ENCODE measurements at places on chromosomes 4 and X.

DNA sequence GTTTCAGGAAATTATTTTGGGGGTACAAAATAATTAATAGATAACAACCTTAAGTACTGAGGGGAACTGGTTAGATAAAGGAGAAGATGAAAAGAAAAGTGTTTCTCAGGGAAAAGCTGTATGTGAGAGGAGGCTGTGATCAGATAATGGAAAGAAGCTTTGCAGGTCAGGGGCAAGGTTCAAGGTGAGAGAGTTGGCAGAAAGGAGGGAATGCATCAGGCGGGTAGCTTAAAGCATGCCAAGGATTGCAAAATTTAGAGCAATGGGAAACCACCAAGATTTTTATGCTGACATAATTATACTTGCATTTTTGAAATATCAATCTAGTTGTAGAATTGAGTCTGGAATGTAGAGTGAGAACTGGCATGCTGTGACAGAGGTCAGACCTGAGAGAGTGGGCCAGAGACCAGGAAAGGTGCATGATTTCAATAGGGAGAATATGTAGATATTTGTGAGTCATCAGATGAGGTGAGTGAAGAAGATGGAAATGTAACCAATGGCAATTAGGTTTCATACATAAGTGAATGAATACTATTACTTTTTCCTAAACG is 508.7 kb downstream of the TRIML1 start:
- DNase-seq, result no peak

DNA sequence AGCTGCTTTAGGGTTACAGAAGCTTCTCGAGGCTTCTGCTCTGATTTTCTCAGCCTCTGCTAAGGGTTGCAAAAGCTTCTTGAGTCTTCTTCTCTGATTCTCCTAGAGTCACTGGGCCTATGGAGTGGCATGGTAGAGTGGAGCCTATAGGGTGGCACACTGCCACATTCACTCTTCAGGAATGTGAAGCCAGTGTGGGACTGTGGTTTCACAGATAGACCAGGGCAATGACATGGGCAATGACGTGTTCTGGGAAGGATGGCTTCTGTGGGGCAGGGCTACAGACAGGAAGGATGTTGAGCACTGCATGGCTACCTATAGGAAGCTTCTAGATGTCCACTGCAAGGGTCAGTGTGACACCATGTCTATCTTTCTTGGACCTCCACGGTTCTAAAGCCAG is 11.0 kb upstream of the MAMLD1 start:
- no peak for DNase-seq

GRCh38 chrX:96619588-96619987 is 65.1 kb upstream of the DIAPH2 start:
- no peak for DNase-seq

DNA sequence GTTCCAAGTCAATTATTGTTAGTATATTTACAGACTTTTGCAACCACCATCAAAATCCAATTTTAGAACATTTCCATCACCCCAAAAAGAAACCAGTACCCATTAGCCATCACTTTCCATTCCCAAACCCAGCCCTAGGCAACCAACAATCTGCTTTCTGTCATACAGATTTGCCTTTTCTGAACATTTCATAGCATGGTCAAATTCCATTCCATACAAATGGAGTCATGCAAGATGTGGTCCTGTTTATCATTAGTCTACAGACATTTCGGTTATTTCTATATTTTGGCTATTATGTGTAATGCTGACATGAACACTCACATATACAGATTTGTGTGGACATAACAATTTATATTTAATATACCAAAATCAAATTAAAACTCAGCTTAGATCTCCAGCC is 508.7 kb downstream of the ZNF674 start:
- no peak for DNase-seq

- DNase-seq, result no peak
Observed at GRCh38 chr4:67700116-67700737, 728 bp downstream of the UBA6 start.

DNA sequence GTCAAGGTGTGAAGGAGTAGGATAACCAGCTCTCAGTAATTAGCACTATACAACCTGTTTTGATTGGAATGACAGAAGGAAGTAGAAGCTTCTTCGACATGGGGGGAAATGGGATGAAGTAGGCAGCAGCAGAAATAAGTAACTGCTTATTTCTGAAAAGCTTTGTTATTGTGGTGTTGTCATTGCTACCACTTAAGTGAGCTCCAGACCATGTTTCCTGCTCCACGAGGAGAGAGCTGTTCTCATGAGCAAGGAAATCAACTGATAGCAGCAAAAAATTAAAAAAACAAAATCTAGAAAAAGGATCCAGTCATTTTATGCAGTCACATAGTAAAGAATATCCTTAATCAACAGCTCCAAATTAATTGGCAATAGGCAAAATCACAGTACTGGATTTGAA is 106.1 kb upstream of the TLL1 start:
- no peak for DNase-seq

- DNase-seq, result no peak
Observed at GRCh38 chrX:110992611-110993010, 103.4 kb upstream of the PAK3 start.

GRCh38 chrX:34927866-34928265 is 14.7 kb upstream of the FAM47B start:
- DNase-seq, result no peak

GRCh38 chr4:188779581-188779980 is 640.3 kb downstream of the TRIML1 start:
- DNase-seq, result no peak

GRCh38 chrX:138690591-138690990 is 20.9 kb downstream of the FGF13 start:
- DNase-seq, result no peak

GRCh38 chr4:24862073-24862751 is 50.6 kb downstream of the CCDC149 start:
- DNase-seq, result peak; percentile 41

GRCh38 chrX:98459669-98460068 is 1576.0 kb downstream of the RPA4 start:
- no peak for DNase-seq

DNA sequence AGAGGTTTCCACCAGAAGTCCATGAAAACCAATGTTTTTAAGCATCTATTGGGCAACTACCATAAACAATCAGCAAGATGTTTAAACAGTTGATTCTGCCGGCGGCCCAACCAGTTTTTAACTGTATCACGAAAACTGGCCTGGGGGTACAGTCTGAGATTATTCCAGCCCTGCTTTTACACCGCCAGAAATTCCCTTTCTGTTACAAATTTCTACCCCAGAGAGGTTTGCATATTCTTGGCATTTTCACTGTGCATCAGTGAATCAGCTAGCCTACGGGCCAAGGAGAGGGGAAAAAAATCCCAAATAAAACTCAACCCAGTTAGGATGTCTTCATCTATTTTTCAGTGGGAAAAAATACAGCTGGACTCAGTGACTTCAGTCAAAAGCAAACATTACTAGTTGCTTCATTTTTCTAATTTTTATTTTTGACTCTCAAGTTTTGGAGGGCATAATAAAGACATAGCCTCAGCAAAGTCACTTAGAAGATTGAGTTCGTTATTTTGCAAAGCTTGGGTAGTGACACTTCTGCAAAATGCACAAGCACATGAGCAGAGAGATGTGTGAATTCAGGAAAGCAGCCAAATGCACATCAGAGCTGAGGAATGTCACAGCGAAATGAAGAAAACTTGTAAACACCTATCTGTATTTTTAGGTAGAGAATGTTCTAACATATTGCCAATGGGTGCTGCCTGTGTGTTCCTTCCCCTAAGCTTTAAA is 167.8 kb upstream of the GK2 start:
- no peak for DNase-seq

DNA sequence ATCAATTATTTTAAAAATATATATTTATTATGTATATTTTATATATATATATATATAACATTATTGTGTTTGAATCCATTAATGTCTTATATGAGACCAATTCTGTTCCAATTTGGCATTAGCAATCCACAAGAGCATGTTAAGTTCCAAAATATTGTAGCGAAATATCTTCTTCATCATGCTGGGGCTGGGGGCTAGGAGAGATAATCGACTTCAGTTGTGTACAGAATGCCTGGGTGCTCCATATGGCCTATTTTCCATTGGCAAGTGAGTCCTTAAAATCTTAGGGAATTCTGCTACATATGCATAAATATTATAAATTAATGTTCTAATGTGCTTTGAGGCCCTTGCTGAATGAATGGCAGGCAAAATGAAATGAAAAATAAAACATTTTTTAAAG is 117.7 kb downstream of the PCDH7 start:
- no peak for DNase-seq

GRCh38 chr4:168269896-168270295 is 48.7 kb downstream of the DDX60 start:
- DNase-seq, result no peak

DNA sequence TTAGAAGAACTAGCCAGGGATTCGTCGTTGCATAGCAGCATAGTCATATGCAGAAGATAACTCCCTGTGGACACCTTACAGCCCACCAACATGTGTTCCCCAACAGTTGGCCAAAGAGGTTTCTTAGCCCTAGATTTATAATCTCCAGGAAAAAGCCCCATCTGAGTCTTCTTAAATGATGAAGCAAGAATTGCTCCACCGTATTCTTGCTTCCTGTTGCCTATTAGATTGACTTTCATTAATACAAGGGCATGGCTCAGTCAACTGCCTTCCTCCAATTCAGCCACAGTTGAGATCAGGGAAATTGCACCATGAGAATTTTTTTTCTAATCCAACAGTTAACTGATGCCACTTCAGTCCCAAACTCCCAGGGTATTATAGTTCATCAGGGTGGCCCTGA is 5.2 kb upstream of the AFF2 start:
- DNase-seq, result no peak

GRCh38 chr4:62517716-62518115 is 1317.6 kb downstream of the ADGRL3 start:
- no peak for DNase-seq

DNA sequence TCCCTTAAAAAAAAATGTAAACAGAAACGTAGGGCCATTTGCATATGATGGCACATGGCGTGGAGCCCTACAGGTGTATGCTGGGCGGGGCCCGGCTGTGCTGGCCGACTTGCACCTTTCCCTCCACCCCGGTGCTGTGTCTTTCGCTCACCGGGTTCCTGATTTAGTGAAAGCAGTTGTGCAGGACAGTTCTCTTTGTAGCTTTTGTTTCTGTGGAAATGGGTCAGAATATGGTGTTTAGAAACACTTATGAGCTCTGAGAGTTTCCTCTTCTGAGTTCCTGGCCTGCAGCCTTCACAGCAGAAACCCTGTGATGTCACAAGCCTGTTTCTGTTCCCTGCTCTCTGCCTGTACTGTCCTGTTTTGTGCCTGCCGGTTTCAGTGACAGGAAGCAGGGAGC is 22.5 kb upstream of the MSANTD1 start:
- no peak for DNase-seq

GRCh38 chr4:157792716-157793115 is 380.1 kb downstream of the GASK1B start:
- no peak for DNase-seq

DNA sequence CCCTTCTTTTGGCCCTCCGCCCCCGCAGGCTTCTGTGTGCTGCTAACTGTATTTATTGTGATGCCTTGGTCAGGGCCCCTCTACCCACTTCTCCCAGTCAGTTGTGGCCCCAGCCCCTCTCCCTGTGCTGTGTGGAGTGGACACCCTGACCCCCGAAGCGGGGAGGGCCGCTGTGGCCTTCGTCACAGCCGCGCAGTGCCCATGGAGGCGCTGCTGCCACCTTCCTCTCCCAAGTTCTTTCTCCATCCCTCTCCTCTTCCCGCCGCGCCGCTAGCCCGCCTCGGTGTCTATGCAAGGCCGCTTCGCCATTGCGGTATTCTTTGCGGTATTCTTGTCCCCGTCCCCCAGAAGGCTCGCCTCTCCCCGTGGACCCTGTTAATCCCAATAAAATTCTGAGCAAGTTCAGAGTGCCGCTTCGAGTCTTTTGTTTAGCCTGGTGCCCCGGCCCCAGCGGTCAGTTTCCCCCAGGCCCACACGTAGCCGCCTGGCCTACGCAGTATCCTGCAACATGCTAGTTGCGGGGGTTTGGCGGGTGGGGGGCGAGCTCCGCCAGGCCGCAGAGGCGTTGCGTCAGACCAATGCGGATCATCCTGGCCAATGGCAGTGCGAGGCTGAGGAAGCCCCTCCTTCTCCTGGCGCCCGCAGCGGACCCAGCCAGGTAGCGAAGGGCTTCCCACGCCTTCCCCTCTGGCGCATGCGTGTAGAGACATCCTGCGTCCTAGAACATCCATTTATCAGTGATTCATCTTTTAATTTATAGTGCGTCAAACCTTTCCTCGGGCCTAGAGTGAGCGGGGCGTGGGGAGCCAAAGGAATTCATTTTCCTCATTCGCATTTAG is 5.6 kb upstream of the KANTR start:
- DNase-seq, result peak; percentile 85

GRCh38 chr4:41722181-41722580 is 26.3 kb downstream of the PHOX2B start:
- DNase-seq, result no peak

- DNase-seq, result no peak
Observed at GRCh38 chr4:14743601-14744000, 258.7 kb upstream of the CPEB2 start.

GRCh38 chrX:12770440-12770839 is 20.8 kb upstream of the PRPS2 start:
- DNase-seq, result no peak

GRCh38 chr4:44791831-44792230 is 65.5 kb upstream of the GNPDA2 start:
- no peak for DNase-seq

DNA sequence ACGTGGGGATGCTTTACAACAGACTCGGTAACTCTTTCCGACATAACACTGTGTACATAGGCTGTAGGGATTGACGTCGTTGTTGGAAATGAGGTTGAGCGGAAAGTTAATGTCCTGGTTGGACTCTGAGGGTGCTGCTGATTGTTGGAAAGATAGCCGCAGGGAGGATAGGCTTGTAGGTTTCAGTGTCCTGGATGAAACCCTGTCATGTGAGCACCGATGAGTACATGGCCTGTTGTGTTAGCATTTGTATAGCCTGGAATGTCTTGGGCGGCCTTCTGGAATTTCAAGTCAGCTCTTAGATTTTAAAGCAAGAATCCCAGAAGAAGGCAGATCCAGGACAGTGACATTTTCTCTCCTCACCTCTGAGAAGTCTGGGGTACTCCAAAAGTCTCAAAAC is 63.3 kb downstream of the TBC1D14 start:
- DNase-seq, result no peak

DNA sequence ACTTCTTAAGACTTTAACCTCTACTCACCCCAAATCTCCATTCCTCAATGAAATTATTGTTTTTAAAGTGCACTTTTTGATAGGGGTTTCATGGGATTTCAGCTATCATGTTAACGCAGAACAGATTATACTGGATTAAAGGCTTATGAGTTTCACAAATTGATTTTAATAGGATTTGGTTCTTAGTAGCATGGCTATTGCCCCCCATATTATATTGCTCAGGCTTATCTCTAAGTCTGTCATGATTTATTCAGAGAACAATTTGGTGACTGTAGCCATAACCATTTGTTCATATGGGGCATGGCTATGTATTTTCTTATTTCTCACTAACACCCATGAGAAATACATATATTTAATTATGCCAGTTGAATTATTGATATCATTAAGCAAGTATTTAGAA is 57.0 kb downstream of the MND1 start:
- DNase-seq, result no peak

- no peak for DNase-seq
Observed at GRCh38 chrX:15853586-15854079, 980 bp downstream of the AP1S2 start.
